ENCODE measurements at places on chromosomes 16 and 17.

GRCh38 chr16:57970970-57971369, at the start of gene CNGB1:
Gene CNGB1, minus strand, starts transcription at chr16:57971128. Its CDS starts 3,842 bp downstream, at chr16:57967286.
- DNase-seq = no peak

- DNase-seq = no peak
These were observed 240.3 kb upstream of the DYNLRB2 start for GRCh38 chr16:80300456-80300855.

- no peak for DNase-seq
These were observed 12.0 kb upstream of the TRPV1 start for GRCh38 chr17:3621146-3621720.

GRCh38 chr16:73864868-73865267, 431.7 kb upstream of the PSMD7 start:
- DNase-seq = no peak

GRCh38 chr17:15466131-15466530, 1.3 kb downstream of the CDRT4 start:
- no peak for DNase-seq

GRCh38 chr16:79714440-79714839, 113.9 kb upstream of the MAF start:
- no peak for DNase-seq

DNA sequence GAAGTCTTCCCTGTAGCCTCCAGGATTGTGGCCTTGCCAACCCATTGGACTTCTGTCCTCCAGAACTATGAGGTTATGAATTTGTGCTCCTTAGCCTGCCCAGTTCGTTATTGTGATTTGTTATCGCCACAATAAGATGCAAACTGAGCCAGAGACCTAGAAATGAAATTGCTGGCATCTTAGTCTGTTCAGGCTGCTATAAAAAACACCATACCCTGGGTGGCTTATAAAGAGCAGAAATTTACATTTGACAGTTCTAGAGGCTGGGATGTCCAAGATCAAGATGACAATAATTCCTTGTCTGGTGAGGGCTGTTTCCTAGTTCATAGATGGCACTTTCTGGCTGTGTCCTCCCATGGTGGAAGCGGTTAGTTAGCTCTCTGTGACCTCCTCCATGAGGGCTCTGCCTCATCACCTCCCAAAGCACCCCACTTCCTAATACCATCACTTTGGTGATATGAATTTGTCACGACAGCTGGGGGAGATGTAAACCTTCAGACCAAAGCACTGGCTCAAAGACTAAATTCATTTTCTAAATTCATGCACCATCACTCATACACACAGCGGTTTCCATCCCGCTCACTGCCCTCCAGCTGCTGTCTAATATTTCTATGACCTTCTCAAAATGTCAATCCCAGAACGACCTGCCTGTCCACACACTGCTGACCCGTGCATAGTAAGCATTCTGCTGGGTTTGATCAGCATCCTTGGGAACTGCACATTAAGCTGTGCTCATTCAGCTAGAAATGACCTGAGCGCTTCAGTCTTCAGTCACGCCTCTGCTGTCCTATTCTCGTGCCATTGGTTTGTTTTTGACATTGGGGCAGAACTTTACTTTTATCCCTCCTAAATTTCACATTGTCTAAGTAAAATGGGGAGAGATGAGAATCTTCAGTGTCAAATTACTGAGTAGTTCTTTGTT, 36.6 kb downstream of the GINS3 start:
- DNase-seq = no peak

GRCh38 chr17:77716289-77716926, 242.1 kb upstream of the TNRC6C start:
- no peak for DNase-seq

GRCh38 chr16:29714972-29715371, 30.8 kb downstream of the C16orf54 start:
- DNase-seq = no peak
